ENCODE measurements at places on chromosomes 11 and 22. TPM values are rescaled to one million over a fixed set of nuclear protein-coding genes. Genes with fewer than 3 reads are reported as not detected.

The MOGAT2 gene
- not detected for total RNA-seq

The LRRC55 gene
- total RNA-seq = not detected

GRCh38 chr22:49724893-49725489 is 102.7 kb downstream of the BRD1 start:
- DNase-seq = no peak

- no peak for DNase-seq
Observed at GRCh38 chr11:23336961-23337360, 476.7 kb upstream of the CCDC179 start.

- peak; percentile 43 for DNase-seq
Observed at GRCh38 chr11:132278801-132279574, 908.6 kb downstream of the NTM start.
